ENCODE measurements at places on chromosomes 5 and 9.

DNA sequence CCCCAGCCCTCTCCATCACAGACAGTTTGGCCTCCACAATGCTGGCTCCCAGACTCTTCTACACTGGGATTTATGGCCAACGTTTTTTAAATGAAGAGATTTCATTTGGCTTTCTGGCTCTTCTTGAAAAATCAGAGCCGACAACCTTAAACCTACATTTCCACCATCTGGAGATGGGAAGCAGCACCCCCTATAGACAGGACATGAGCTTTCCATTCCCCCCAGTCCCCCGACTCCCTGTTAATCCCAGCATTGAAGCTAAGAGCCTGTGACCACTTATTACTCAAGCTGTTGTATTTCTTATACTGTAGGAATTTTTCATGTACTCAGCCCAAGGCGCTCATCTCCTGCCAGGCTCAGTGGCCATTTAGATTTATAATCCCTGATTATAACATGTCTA, 34.0 kb upstream of the AFAP1L1 start:
- no peak for DNase-seq

GRCh38 chr9:131642496-131643083, 97.3 kb downstream of the PRRT1B start:
- no peak for DNase-seq

DNA sequence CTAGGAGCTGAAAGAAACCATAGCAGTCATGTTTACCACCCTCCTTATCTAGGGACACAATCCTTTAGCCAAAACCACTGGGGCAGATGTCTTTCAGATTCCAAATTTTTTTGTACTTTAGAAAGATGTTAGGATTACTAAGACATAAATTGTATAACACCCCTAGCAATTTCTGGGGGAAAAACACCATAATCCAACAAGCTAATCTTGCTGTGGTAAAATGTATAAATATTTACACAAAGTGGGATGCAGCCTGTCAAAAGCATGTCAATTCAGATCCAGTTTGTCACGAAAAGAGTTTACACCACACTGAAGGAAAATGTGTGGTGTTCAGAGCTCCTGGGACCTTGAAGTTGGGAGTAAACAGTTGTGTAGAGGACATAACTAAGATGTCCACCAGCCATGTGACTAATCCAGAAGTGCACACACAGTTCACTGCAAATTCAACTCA, 274.3 kb downstream of the ADAMTSL1 start:
- no peak for DNase-seq

- DNase-seq, result no peak
Measured at GRCh38 chr5:89090037-89090436, 207.1 kb upstream of the MEF2C start.

GRCh38 chr5:140996060-140996459, 29.8 kb downstream of the PCDHAC2 start:
- DNase-seq, result no peak

GRCh38 chr5:125865166-125865815, 557.9 kb upstream of the GRAMD2B start:
- no peak for DNase-seq

DNA sequence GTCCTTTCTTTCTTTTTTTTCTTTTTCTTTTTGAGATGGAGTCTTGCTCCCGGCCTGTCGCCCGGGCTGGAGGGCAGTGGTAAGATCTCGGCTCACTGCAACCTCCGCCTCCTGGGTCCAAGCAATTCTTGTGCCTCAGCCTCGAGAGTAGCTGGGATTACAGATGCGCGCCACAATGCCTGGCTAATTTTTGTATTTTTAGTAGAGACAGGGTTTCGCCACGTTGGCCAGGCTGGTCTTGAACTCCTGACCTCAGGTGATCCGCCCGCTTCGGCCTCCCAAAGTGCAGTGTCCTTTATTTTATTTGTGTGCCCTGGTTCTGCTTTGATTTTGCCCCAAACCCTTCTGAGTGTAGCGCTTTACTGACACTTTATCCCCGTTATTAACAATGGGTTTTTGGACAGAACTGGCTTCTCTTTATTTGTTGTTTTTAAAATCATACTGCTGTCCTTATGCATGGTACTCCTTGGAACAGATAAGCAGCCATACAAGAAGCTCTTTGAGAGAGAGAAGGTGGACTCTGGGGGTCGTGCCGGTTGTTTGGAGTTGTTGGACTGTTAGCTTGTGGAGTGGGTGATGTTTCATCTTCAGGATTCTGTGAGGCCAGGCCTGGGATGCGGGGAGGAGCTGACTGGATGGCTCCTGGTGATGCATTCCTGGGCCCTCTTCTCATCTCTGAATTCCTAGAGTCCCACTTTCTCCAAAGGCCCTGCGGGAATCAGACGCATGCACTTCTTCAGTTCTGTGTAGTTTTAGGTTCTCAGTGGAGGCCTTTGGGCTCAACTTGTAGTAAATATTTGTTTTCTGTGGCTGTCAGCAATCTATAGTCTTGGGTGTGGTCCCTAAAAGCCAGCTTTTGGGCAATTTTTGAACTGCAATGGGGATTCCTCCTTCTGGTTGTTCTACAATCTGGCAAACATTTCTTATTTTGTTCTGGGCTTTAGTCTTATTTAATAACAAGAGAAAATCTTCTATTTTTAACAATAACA, 47.8 kb downstream of the PTTG1 start:
- DNase-seq, result no peak

- DNase-seq, result no peak
Measured at GRCh38 chr9:95461448-95462248, 55.1 kb downstream of the PTCH1 start.

Measured in stimulated activated CD4-positive, alpha-beta T cell treated with anti-CD3 and anti-CD28 coated beads, TNF-alpha, amount 100 ng/mL, for 48 hours (primary cell).